Renal cortical epithelial cell (primary cell): ENCODE measurements at places on chromosomes 1 and 21.

DNA sequence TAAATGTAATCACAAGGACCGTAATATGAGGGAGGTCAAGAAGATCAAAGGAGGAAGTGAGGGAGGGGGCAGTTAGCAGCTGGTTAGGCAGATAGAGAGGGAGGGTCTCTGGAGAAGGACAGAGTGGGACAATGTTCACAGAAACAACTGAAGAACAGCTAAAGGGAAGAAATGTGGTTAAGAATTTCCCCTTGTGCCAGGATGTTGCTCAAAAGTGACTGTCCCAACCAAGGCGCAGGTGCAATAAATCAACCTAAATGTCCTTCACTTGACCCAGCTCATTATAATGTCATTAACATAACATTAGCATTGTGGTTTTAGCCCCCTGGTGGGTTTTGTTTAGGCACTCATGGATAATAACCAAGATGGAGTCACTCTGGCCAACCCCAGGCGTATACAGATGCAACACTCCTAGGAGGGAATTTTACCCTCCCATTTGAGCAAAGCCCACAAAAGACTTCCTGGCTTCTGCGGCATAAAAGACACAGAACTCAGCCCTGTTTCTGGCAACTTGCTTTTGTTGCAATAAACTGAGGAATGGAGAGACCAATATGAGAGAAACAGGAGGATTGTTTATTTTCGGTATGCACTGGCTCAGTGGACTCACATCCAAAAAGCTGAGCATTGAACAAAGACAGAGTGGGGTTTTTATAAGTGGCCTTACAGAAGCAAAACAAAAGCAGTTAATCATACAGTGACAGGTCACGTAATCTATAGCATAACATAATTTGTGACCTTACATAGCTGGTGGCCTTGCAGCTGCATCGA is 7.3 kb upstream of the CA6 start:
- DNase-seq, result no peak

GRCh38 chr1:160139840-160140239 is 11.6 kb upstream of the ATP1A4 start:
- no peak for DNase-seq

DNA sequence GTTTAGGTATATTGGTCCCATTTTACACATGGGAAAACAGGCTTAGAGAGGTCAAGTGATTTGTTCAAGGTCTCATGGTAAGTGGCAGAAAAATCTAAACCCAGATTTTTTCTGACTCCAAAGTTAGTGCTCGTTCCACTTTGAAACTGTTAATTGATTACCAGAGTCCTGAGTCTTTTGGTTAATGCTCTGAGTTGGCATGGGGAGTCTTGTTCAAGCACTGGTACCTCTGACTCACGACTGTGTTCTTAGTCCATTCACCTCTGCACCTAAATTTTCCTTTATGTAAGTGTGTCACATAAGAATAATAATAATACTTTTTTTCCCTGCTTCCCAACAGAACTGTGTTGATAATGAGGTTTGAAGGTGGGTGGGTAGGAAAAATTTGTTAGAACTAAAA is 59.3 kb downstream of the VANGL2 start:
- DNase-seq, result peak; percentile 16

DNA sequence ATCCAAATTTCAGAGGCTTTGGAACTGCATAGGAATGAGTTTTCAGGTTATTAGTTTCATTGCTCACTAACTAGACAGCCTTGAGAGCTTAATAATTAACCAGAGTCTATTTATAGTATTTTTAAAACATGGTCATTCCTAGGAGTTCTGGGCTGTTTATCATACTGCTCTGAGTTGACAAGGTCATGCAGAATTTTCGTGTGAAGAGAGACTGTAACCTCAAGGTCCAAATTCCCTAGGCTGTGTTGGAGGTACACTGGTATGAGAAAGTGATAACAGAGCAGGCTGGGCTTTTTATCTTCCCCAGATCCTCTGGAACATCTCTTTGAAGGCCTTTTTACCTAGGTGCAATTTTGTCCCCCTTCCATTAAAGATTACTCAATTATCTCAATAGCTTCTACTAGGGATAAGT is 736.3 kb downstream of the LTN1 start:
- DNase-seq, result peak; percentile 98

DNA sequence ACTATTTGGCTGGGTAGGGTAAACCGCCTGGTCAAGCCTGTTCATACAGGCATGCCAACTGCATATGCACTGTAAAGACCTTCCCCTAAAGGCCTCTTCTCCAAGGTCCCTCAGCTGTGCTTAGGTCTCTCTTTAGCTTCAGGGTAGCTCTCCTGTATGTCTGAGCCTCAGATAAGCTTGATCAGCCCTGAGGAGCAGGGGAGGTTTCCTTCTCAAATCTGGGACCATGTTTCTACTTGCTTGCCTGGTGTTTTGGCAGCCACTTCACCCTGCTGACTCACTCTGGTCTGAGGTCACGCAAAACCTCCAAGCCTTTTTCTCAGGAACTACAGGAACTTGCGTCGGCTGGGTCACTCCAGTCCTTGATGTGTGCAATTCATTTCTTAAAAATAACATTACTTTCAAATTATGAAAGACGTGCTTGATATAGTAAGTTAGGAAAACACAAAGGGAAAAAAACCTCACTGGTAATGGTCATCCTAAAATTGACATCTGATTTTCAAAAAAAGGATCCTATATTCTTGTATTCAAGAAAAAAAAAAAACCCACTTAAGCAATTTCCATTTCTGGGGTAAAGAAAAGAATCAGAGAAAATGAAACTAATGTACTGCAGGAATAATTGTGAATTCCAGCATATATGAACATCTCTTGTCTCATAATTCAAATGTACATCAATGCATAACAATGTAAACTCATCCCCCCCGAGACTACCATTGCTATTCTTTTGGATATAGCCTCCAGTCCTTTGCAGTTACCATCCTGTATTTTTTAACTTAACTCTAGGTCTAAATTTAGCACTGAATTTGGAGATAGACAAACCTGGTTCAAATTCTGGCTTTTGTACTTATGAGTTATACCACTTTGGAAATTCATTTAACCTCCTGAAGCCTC is 24.8 kb upstream of the RNF19B start:
- DNase-seq, result peak; percentile 95

GRCh38 chr1:18731148-18731547 is 100.5 kb downstream of the PAX7 start:
- DNase-seq, result no peak

GRCh38 chr1:227378181-227378580 is 59.9 kb upstream of the CDC42BPA start:
- no peak for DNase-seq

DNA sequence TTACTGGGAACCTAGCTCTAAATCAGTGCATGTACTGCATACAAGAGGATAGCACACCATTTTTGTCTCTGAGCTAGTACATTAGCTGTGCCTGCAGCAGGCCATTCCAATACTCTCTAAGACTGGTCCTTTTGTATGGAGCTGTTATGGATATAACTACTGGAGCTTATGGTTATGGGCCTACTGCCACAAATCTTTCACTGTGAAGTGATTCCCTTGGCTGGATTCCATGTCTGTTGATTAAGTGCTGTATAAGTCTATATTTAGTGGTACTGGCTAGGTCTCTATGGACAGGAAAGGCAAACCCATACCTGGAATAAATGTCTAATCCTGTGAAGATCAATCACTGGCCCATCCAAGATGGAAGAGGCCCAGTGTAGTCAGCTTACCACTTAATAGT is 12.0 kb downstream of the ZFYVE9 start:
- DNase-seq, result no peak

GRCh38 chr21:46173573-46173972 is 10.7 kb downstream of the SPATC1L start:
- no peak for DNase-seq

DNA sequence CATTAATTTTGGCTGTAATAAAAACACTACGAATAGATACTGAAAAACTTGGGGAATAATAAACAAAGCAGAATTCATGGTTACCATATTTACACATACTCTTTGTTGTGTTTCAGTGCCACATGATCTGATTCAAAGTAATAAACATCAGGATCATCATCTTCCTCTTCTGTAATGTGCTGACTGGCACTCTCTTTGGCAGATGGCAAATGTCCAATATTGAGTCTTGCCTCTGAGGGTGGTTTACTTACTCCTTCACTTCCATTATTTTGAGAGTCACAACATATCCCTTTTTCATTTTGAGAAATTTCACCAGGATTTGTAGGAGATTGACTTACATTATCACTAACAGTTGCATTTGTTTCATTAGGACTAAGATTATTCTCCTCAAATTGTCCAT is 50.7 kb downstream of the ZZZ3 start:
- DNase-seq, result no peak

DNA sequence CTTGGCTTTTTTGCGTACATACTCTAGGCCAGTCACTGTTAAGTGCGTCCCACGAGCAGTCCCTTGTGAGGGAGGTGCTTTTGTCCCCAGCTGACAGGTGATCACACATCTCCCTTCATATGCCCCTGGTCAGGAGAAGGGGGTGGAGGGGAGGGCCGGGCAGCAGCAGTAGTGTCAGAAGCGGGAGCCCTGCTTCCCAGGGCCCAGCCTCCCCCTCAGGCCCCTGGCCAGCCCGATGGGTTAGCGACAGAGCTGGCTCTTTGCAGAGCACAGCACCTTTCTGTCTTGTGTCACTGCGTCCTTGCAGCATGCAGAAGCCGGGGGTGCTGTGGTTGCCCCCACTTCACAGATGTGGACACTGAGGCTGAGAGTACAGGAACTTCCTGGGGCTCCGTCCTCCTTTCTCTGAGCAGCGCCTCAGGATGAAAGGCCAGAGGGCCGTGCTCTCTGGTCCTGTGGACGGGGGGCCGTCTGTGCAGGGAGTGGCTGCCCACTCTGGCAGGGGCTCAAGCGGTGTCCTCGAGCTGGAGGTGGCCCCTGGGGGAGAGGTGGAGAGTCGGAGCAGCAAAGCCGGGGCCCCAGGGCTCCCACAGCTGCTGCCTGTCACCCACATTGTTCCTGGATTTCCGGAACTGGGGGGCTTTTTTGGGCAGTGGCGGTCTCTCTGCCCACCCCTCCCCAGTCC is 5.9 kb downstream of the TMEM201 start:
- no peak for DNase-seq

GRCh38 chr1:29324771-29325351 is 88.5 kb downstream of the PTPRU start:
- DNase-seq, result no peak

- no peak for DNase-seq
These were observed 530.9 kb downstream of the PTPRU start for GRCh38 chr1:29767088-29767685.

- peak; percentile 47 for DNase-seq
These were observed 26.5 kb downstream of the HMGCS2 start for GRCh38 chr1:119742202-119742601.

DNA sequence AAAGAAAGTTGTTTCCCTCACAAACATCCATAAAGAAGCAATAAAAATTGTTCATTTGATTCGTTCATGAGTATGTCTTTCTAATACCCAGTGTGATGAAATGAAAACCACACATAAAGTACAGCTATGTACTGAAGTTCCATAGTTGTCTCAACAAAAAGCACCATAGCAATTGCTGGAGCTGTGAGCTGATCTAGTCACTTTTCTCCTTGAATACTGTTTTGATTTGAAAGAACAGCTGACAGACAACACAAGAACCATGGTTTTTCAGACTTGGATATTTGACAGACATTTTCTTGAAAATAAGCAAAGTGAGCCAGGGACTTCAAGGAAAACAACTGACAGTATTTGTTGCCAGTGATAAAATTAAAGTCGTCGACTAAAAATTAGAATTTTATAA is 237.1 kb upstream of the PLD5 start:
- no peak for DNase-seq

DNA sequence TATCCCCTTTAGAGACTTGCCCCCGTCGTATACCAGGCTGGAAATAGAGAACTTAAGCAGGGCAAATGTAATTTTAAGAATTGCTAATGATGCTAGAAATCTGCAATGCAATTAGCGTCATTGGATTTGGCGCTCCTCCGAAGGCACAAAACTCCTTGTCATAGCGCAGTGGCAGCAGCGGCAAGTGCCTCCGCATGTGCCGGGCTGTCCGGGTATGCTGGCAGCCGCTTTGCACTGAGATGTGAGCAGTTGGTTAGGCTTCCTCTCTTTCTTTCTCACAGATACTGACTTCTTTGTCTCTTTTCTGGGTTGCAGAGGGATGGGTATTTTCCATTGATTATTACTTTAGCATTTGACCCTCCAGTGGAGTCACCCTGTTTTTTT is 193.4 kb upstream of the LMO4 start:
- no peak for DNase-seq

- DNase-seq, result no peak
These were observed 20.9 kb upstream of the SRRM1 start for GRCh38 chr1:24622218-24622617.

DNA sequence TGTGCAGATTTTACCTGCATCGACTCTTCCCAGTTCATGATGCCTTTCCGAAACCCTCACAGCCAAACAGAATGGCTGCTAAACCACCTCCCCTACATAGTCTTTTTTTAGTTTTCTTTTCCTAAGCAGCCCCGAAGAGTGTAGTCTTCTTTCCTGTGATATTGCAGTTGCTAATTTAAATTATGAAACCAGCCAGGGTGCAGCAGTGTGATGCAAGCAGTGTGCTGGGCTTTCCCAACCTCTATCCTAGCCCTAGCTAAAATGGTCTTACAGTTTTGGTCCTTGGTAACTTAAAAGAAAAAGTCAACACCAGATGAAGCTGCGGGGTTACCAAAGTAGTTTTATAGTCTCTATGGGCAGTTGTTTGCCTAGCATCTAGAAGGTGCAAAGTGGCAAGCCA is 82.0 kb upstream of the GCLM start:
- DNase-seq, result no peak

- DNase-seq, result no peak
These were observed 1442.6 kb upstream of the B3GALT2 start for GRCh38 chr1:194629011-194629410.

GRCh38 chr1:113135460-113135859 is 62.5 kb downstream of the LRIG2 start:
- no peak for DNase-seq

GRCh38 chr1:236502579-236502971 is 21.2 kb upstream of the LGALS8 start:
- peak; percentile 82 for DNase-seq

DNA sequence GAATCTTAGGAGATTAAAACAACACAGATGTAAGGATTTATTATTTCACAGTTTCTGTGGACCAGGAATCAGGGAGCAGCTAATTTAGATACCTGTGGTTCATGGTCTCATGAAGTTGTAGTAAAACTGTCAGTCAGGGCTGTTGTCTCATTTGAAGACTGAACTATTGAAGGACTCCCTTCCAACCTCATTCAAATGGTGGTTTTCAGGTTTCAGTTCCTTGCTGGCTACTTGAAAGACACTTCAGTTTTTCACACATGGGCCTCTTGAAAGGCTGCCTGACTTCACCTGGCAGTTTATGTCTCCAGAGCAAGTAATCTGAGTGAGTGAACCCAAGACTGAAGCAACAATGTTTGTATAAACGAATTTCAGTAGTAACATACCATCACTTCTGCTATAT is 915.9 kb downstream of the PLA2G4A start:
- no peak for DNase-seq

- peak; percentile 95 for DNase-seq
These were observed 3.8 kb upstream of the PIGC start for GRCh38 chr1:172447641-172448040.
